Dermis lymphatic vessel endothelial cell (primary cell): ENCODE measurements at places on chromosomes 12 and 14. TPM values are rescaled to one million over a fixed set of nuclear protein-coding genes. Genes with fewer than 3 reads are reported as not detected.

The CLMN gene
- 0.33 and 0.43 TPM in 2 replicates for total RNA-seq

The MAP3K12 gene
- total RNA-seq, result 3.1 and 5.1 TPM in 2 replicates

The SRRM4 gene
- total RNA-seq, result not detected in 2 replicates

The TAS2R13 gene
- total RNA-seq, result 0.54 and 1.0 TPM in 2 replicates

The NANOG gene
- total RNA-seq, result not detected in 2 replicates

The PPM1H gene
- 0.95 and 0.98 TPM in 2 replicates for total RNA-seq

The LIN7A gene
- total RNA-seq, result 0.09 and 0.22 TPM in 2 replicates

The C12orf60 gene
- 1.2 and 1.3 TPM in 2 replicates for total RNA-seq

The SLC16A7 gene
- total RNA-seq, result 3.3 and 8.2 TPM in 2 replicates

The TAS2R20 gene
- total RNA-seq, result 1.7 and 2.4 TPM in 2 replicates

The SMOC1 gene
- 1.6 and 1.8 TPM in 2 replicates for total RNA-seq

The TAS2R8 gene
- 0.09 and 0.11 TPM in 2 replicates for total RNA-seq

The GUCY2C gene
- total RNA-seq, result not detected in 2 replicates

The BBOF1 gene
- total RNA-seq, result 0.98 and 1.3 TPM in 2 replicates

The KLRD1 gene
- 0.09 and 0.11 TPM in 2 replicates for total RNA-seq

The GPR135 gene
- total RNA-seq, result 0.65 and 0.69 TPM in 2 replicates

The IL22 gene
- not detected in 2 replicates for total RNA-seq

The E2F7 gene
- total RNA-seq, result 2.4 and 3.1 TPM in 2 replicates

The MRPS35 gene
- total RNA-seq, result 25.7 and 37.9 TPM in 2 replicates

The MANSC4 gene
- not detected in 2 replicates for total RNA-seq

The IL26 gene
- not detected in 2 replicates for total RNA-seq

The NUAK1 gene
- 26.1 and 72.8 TPM in 2 replicates for total RNA-seq

The ALDH1L2 gene
- 0.34 and 0.87 TPM in 2 replicates for total RNA-seq

The LMO3 gene
- not detected in 2 replicates for total RNA-seq

The RTL1 gene
- total RNA-seq, result not detected in 2 replicates

The B4GALNT3 gene
- total RNA-seq, result 0.11 TPM in 1 of 2 replicates, not detected in the other

The RNFT2 gene
- 0.54 and 1.8 TPM in 2 replicates for total RNA-seq

The MMP19 gene
- 0.09 and 0.43 TPM in 2 replicates for total RNA-seq
